Muscle of arm (tissue), 14 donors: ENCODE measurements at places on chromosomes 5 and 9. TPM values are rescaled to one million over a fixed set of nuclear protein-coding genes. Genes with fewer than 3 reads are reported as not detected.
A peak's percentile ranks its signal among the peaks of the same experiment; 100 is the strongest.

Gene PCDHA10
- 0.12 TPM for polyA plus RNA-seq

DNA sequence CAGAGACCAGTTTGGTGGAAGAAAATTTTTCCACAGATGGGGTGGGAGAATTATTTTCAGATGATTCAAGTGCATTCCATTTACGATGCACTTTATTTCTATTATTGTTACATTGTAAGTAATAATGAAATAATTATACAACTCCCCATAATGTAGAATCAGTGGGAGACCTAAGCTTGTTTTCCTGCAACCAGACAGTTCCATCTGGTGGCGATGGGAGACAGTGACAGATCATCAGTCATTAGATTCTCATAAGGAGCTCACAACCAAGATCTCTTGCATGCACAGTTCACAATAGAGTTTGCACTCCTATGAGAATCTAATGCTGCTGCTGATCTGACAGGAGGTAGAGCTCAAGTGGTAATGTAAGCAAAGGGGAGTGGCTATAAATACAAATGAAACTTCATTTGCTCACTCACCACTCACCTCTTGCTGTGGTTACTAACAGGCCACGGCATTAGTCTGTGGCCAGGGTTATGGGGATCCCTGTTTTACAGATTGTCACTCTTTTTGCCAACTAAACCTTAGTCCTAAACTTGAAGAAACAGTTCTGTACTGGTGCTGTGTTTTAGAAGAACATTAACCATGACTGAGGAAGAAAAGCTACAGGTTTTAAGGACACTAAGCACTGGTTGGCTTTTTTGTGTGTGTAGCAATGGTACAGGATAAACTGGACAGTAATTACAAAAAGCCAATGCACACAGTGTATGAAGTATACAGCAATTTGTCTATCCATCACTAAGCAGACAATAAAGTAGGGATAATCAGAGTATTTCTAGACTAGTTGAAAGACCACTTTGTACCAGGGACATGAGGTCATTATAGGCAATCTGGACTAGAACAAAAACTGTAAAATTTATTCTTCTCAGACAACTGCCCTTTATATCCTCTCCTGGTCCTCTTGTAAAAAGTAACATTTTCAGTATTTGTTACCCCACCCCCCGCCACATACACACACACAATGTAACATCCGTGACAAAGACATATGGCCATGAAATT, 9.9 kb downstream of the TMEM232 start:
- DNase-seq = no peak

Gene GNA14
- polyA plus RNA-seq = 4.7 TPM

DNA sequence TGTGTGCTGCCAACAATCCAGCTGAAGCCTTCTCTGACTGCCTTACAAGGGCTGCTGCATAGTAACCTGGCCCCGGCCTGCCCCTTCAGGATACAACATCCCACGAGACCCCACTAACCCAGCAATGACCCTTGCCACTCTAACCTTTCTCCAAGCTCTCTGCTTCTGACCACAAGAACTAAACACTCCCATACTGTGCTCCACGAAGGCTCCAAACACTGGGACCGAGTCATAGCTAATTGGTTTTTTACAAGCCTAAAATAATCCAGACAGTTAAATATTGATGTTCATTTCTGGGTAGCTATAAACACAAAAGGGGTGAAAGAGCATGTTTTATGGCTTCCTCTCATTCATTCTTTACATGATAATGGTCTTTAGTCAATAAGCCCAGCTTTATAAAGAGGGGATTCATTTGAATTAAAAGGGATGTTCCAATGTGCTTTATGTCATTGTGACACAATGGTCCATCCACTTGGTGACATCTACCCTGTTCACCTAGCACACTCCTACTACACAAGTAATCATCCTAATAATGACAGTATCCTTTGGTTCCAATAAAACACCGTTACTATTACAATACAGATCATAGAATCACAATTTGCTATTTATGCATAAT, 16.2 kb upstream of the TLE4 start:
- no peak for DNase-seq

DNA sequence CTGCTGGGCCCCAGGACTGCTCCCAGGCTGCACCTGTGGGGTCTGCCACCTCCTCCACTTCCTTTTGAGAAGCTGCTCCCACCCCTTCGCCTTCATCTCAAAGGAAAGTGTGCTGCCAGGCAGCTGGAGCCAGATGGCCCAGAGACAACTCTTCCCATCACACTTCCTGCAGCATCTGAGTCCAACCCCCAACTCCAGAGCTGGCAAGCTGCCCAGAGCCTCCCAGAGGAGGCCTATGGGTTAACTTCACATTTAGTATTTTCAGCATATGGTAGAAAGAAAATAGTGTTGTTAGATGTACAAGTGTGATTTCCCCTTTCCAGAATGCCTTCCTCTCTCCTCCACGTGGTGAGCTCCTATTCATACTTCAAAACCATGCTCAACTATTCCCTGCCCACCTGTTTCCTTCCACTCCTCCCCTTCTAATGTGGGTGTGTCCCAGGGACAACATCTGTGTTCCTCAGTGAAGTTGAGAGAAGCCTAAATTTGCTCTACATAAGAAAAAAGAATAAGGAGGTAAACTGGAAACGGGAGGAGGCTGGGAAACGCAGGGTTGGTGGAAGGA, 38.6 kb upstream of the KCNMB1 start:
- DNase-seq = peak; percentile 93

DNA sequence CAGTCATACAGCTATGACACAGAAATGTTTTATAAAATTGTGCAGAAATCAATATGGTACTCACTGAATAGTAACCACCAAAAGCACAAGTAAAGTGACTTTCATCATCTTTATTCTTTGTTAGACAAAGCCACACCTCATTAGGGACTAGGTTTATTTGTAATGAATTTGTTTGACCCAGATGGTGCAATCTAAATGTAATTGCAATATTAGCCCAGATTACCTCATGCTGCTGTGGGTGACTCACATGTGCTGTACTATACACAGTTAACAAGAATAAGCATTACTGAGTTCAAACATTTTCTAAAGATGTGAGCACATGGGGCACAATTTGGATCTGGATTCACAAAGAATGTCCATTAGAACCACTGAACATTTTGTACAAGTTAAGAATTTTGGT, 759.3 kb upstream of the TYRP1 start:
- DNase-seq = no peak

DNA sequence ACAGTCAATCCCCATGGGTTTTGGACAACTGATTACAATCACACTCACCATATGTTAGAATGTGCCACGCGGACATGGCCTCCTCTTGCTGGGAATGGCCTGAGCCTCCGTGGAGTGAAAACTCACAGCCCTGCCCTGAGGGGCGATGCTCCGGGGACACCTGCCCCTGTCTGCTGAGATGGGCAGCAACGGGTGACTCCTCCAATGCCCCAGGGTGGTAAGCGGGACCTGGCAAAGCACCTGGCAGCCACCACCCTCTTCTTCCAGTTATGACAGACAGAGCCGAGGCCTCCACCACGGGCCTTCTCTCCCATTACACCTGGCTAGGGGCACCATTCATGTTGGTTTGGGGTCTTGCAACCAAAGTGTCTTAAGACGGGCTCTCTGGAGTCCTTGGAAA, 94.9 kb upstream of the COL5A1 start:
- no peak for DNase-seq

DNA sequence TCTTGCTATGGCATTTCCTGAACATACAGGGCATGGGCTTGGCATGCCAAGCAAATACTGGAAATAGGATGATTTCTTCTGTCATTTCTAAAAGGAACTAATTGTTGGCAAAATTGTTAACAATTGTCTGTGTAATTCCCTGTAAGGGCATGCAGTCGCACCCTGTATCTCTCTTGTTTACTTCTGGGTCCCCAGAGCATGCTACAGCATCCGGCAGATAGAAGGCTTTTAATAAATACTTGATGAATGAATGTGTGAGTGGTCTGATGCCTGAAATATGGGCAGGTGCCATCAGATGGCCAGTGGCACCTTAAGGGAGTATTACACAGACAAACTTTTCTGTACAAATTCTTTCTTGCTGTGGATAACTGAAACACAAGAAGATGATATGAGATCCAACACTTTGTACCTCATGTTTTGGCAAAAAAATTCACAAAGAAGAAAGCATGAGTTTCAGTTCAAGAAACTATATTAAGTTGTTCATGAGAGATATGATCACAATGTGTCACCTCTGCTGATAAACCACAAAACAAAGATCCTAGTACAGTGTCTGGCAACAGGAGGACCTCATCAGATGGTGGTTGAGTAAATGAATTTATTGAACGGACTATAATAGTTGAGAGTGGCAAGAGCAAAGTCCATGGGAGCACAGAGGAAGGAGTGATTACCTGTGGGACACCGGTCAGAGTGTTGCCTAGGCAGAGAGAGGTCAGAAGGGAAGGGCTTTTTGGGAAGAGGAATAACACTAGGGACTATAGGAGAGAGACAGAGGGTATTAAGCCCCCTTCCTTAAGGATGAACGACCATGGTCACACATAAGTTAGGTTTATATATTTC, 194.2 kb downstream of the ATP10B start:
- DNase-seq = no peak

Gene CRHBP
- 1.4 TPM for polyA plus RNA-seq

Gene INSL4
- not detected for polyA plus RNA-seq

Gene DMGDH
- 3.0 TPM for polyA plus RNA-seq

DNA sequence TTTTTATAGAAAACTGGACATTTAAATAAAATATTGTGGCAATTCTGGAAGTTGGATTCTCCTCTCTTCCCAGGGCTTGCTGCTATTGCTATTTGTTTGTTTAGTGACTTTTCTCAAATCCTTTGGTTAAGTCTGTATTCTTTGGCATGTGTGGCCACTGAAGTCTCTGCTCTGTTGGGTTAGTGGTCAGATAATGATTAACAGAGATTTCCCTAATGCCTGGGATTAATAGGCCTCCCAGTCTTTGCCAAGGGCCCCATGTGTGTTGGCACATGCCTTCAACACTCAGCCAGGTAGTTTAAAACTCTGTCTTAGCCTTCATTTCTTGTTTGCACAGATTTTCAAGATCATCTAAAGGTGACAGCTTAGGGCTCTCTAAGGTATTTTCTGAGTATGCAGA, 92.8 kb upstream of the EPB41L4A start:
- DNase-seq = no peak

GRCh38 chr5:135867599-135867998, 28.0 kb downstream of the IL9 start:
- no peak for DNase-seq

GRCh38 chr5:130427222-130427955, 523.1 kb downstream of the CHSY3 start:
- DNase-seq = no peak

DNA sequence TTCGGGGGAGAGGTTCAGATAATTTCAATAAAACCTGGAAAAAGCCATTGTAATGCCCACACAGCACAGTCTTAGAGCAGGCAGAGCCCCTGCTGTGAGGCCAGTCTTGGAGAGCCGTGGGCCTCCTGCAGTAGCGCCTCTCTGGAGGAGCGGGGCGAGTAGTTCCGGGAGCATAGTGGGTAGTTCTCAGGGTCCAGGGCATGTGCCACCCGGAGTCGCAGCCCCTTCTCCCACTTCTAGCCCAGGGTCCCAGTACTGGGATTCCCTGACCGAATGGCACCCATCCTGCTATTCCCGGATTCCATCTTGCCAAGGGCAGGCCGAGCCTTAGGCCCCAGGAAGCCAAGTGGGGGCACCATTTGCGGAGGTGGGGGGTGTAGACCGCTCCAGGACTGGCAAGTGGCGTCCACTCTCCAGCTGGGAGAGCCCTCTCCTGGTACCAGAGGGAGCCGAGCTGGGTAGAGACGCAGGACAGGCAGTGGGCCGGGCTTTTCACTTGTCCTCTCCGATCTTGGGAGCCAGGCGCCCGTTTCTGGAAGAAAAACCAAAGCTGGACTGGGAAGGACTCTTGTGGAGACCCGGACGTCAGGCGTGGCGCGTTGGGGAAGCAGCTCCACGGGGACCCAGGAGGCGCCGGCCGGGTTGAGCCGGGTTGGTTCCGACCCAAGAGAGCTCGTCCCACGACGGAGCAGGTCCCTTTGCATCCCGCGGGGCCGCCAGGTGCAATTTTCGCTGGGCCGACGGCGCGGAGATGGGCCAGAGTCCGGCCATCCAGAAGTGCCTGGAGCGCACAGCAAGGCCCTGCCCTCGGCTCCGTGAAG, 12.1 kb downstream of the PROP1 start:
- DNase-seq = no peak

Gene GALNT12
- 3.3 TPM for polyA plus RNA-seq

Gene NMUR2
- not detected for polyA plus RNA-seq
